Uterus (tissue), 4 donors: ENCODE measurements at places on chromosomes 5 and 9.

DNA sequence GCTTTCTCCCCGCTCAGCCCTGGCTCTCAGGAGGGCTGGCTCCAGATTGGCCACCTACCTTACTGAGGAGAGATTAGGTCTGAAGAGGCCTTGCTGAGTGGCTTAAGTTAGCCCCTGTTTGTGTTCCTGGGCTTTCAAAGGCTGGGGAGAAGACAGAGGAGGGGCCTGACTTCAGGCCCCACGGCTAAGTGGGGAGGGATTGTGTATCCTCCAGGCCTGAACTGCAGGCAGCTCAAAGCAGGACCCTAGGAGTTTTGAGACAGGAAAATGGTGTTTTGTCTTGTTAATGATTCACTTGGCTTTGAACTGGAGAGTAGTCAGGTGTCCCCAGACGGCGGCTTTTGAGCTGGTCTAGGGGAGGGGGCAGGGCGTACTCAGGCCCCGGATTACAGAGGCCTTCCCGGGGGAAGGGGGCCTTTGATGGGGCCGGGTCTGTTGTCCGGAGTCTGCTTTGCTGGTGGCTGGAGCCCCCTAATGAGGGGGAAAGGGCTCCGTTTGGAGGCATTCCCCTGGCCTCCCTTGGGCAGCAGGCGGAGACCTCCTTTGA, 162.0 kb upstream of the SMIM23 start:
- no peaks in the 10 kb centered on the region for H3K4me1 ChIP-seq
- no peaks in the 10 kb centered on the region for H3K36me3 ChIP-seq
- no peaks in the 10 kb centered on the region for H3K27me3 ChIP-seq
- no peak overlapping the region for H3K4me3 ChIP-seq

- no peaks in the 10 kb centered on the region for H3K4me1 ChIP-seq
- no peaks in the 10 kb centered on the region for H3K36me3 ChIP-seq
- no peak overlapping the region for H3K4me3 ChIP-seq
- DNase-seq, result no peak
These were observed 15.1 kb downstream of the SHB start for GRCh38 chr9:38053697-38054461.

GRCh38 chr9:115680231-115680630, 473.4 kb upstream of the PAPPA start:
- no peak for DNase-seq
- H3K27me3 ChIP-seq, result no peaks in the 10 kb centered on the region
- no peak overlapping the region for H3K27ac ChIP-seq
- no peak overlapping the region for H3K4me3 ChIP-seq
- no peaks in the 10 kb centered on the region for H3K36me3 ChIP-seq

- H3K4me3 ChIP-seq, result no peak overlapping the region
- no peak overlapping the region for H3K27ac ChIP-seq
- no peak for DNase-seq
- no peaks in the 10 kb centered on the region for H3K36me3 ChIP-seq
- no peaks in the 10 kb centered on the region for H3K4me1 ChIP-seq
- H3K27me3 ChIP-seq, result no peaks in the 10 kb centered on the region
These were observed 305.4 kb upstream of the NUDT12 start for GRCh38 chr5:103867857-103868598.

- no peak for DNase-seq
- no peak overlapping the region for H3K4me3 ChIP-seq
- H3K36me3 ChIP-seq, result no peaks in the 10 kb centered on the region
- no peak overlapping the region for H3K27ac ChIP-seq
These were observed 567.7 kb upstream of the TLE4 start for GRCh38 chr9:79004032-79004431.

- no peak for DNase-seq
- H3K27ac ChIP-seq, result peak overlapping the region; percentile 96
These were observed 1.5 kb upstream of the ANKHD1 start for GRCh38 chr5:140399979-140400729.

GRCh38 chr9:112446080-112446479, 40.5 kb upstream of the KIAA1958 start:
- no peaks in the 10 kb centered on the region for H3K36me3 ChIP-seq
- no peak for DNase-seq
- no peaks in the 10 kb centered on the region for H3K4me1 ChIP-seq
- no peaks in the 10 kb centered on the region for H3K27me3 ChIP-seq

GRCh38 chr5:123512611-123513461, 859 bp downstream of the CSNK1G3 start:
- H3K4me3 ChIP-seq, result peak overlapping the region; percentile 68
- H3K27ac ChIP-seq, result peak overlapping the region; percentile 85
- H3K36me3 ChIP-seq, result no peaks in the 10 kb centered on the region
- peak; percentile 27 for DNase-seq
- no peaks in the 10 kb centered on the region for H3K4me1 ChIP-seq

DNA sequence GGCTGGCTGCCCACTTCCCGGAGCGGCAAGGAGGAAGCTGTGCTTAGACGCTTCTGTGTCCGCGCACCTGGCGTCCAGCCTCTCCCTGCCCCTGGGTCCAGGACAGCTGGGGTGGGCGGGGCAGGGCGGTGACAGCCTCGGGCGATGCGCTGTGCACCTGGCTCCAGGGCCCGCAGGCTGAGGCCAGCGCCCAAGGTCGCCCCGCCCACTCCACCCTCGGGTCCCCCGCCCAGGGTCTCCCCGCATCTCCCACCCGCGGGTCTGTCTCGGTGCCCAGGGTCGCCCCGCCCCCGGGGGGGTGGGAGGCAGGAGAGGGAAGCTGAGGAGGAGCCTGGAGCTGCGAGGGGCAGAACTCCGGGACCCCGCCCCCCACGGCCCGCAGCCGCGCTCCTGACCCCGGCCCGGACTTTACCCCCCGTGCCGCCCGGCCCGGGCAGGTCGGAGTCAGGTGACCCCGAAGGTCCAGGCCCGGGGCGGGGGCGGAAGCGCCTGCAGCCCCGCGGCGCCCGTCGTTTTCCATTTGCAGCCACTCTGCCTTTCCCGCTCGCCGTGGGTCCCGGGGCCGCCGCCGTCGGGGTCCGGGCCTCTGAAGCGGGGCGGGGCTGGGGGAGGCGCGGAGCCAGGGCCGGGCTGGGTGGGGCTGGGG, at the start of gene ENTPD8:
Gene ENTPD8 (minus strand): TSS at position 69 of the 646 bp plus-strand sequence. CDS start 3,072 bp downstream, outside the sequence.
- H3K4me1 ChIP-seq, result no peaks in the 10 kb centered on the region
- H3K27ac ChIP-seq, result no peak within 1 kb of the TSS
- H3K36me3 ChIP-seq, result no peaks in the 10 kb centered on the region
- no peak within 1 kb of the TSS for H3K4me3 ChIP-seq
- H3K27me3 ChIP-seq, result peaks cover 5% of the 10 kb centered on the region

DNA sequence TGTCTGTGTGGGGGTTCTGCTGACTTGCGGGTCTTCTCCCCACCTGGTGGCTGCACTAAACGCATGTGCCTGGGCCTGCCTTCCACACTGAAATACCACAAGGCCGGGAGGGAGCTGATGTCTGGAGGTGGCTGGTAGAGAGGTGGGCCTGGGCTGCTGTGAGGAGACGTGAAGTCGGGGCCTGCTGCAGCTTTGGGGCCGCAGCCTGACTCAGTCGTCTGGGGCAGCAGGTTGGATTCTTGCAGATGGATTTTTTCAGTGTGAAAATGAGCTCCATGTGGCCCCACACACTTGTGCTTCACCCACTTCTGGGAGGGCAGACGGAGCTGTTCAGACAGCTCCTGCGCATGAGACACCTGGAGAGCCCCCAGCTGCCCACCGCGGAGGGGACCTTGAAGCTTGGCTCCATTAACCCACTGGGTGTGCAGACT, 29.3 kb downstream of the COL5A1 start:
- no peak overlapping the region for H3K4me3 ChIP-seq
- DNase-seq, result no peak
- peak overlapping the region; percentile 70 for H3K27ac ChIP-seq
- no peaks in the 10 kb centered on the region for H3K36me3 ChIP-seq
- peaks cover 15% of the 10 kb centered on the region for H3K4me1 ChIP-seq
- no peaks in the 10 kb centered on the region for H3K27me3 ChIP-seq

GRCh38 chr9:137602661-137603060, 2.8 kb upstream of the ARRDC1 start:
- H3K36me3 ChIP-seq, result no peaks in the 10 kb centered on the region
- H3K27ac ChIP-seq, result no peak overlapping the region
- H3K4me3 ChIP-seq, result no peak overlapping the region
- DNase-seq, result no peak
- peaks cover 21% of the 10 kb centered on the region for H3K4me1 ChIP-seq

DNA sequence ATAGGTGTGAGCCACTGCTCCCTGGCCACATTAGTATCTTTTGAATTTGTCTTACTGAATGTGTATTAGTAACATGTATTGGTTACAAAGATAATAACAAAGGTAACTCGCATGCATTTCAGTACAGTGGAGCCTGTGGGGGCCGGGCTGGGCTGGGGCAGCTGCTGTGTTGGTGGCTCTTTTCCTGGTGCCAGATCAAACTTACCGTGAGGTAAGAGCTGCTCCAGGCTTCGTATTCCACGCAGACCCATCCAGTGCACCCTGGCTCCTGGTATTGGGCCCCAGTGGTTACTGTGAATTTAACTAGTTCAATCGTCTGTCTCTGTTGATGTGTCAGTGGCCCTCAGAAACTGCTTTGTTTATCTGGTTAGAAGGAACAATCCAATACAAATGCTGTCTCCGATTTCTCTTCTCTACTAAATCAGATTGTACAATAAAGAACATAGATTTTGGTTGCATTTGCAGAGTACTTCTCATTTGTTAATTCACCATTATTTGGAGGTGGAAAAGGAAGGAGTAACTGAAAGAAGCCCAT, 15.6 kb downstream of the PRRC2B start:
- H3K27ac ChIP-seq, result no peak overlapping the region
- no peaks in the 10 kb centered on the region for H3K36me3 ChIP-seq
- DNase-seq, result no peak
- H3K4me3 ChIP-seq, result no peak overlapping the region
- H3K27me3 ChIP-seq, result no peaks in the 10 kb centered on the region

GRCh38 chr5:158670201-158670600, 429.5 kb downstream of the EBF1 start:
- no peak for DNase-seq
- no peak overlapping the region for H3K27ac ChIP-seq
- H3K4me3 ChIP-seq, result no peak overlapping the region
- no peaks in the 10 kb centered on the region for H3K4me1 ChIP-seq
- H3K36me3 ChIP-seq, result no peaks in the 10 kb centered on the region
- no peaks in the 10 kb centered on the region for H3K27me3 ChIP-seq

DNA sequence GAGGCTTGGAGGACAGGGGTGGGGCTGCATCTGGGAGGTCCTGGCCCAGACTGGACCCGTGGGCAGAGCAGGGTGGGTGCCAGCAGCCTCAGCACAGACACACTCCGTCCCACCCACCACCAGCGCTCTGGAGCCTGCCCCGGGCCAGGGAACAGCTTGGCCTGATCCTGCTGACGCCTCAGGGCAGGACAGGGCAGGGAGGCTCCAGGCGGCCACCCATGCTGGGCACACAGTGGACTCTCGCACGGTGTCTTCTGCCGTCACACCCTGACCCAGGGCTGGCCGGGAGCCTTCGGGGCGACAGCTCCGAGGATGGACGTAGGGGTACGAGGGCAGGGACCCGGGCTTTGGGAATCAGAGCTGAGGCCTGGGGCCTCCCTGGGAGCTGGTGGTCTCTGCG, 8.2 kb upstream of the PTGDS start:
- no peaks in the 10 kb centered on the region for H3K27me3 ChIP-seq
- no peak overlapping the region for H3K4me3 ChIP-seq
- DNase-seq, result no peak
- H3K4me1 ChIP-seq, result no peaks in the 10 kb centered on the region

GRCh38 chr9:13033959-13034693, 245.4 kb downstream of the MPDZ start:
- H3K27ac ChIP-seq, result no peak overlapping the region
- no peaks in the 10 kb centered on the region for H3K27me3 ChIP-seq
- DNase-seq, result peak; percentile 43

DNA sequence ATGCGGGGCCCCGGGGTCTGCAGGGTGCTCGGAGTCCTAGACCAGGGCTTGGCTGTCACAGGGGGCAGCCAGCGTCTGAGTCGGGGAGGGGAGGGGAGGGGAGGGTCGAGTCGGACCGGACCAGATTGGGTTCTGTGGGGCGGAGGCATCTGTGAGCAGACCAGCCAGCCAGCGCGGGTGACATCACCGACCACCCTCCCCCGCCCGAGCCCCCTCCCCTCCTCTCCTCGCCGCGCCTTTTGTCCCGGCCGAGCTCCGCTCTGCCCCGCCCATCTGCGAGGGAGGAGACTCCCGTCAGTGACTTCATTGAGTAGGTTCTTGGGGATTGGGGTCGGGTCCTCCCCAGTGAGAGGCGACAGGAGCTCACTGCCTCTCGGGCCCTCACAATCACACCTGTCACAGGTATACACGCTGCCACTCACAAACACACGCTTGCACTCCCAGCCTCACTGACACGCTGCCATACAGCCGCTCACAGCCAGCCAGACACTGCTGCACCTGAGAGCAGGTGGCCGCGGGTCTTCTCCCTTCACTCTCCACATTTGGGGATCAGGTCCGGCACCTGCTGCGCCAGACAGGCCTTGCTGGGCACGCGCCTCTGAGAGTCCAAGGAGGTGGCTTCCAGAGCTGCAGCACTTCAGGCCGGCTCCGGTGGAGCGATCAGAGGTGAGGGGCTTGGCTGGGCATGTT, 546 bp downstream of the DNAJB5 start:
- H3K4me1 ChIP-seq, result peaks cover 25% of the 10 kb centered on the region
- H3K27me3 ChIP-seq, result no peaks in the 10 kb centered on the region
- no peaks in the 10 kb centered on the region for H3K36me3 ChIP-seq
- peak overlapping the region; percentile 100 for H3K27ac ChIP-seq
- peak overlapping the region; percentile 84 for H3K4me3 ChIP-seq

GRCh38 chr5:115857626-115858349, 16.1 kb downstream of the AP3S1 start:
- DNase-seq, result no peak
- no peak overlapping the region for H3K4me3 ChIP-seq
- no peaks in the 10 kb centered on the region for H3K4me1 ChIP-seq
- H3K27me3 ChIP-seq, result no peaks in the 10 kb centered on the region
- no peaks in the 10 kb centered on the region for H3K36me3 ChIP-seq

- DNase-seq, result no peak
- no peak overlapping the region for H3K27ac ChIP-seq
- H3K36me3 ChIP-seq, result no peaks in the 10 kb centered on the region
- H3K27me3 ChIP-seq, result no peaks in the 10 kb centered on the region
- H3K4me1 ChIP-seq, result no peaks in the 10 kb centered on the region
- H3K4me3 ChIP-seq, result no peak overlapping the region
These were observed 144.9 kb downstream of the FAM114A2 start for GRCh38 chr5:153893817-153894216.

GRCh38 chr9:133099726-133100505, 21.1 kb downstream of the RALGDS start:
- H3K27me3 ChIP-seq, result no peaks in the 10 kb centered on the region
- no peaks in the 10 kb centered on the region for H3K36me3 ChIP-seq
- no peak for DNase-seq
- no peak overlapping the region for H3K4me3 ChIP-seq

GRCh38 chr5:123147128-123147715, 58.2 kb downstream of the PRDM6 start:
- H3K4me3 ChIP-seq, result no peak overlapping the region
- no peak for DNase-seq
- H3K27me3 ChIP-seq, result no peaks in the 10 kb centered on the region
- no peaks in the 10 kb centered on the region for H3K4me1 ChIP-seq

GRCh38 chr5:53487436-53487835, 7.0 kb downstream of the FST start:
- H3K27ac ChIP-seq, result no peak overlapping the region
- DNase-seq, result no peak
- H3K36me3 ChIP-seq, result no peaks in the 10 kb centered on the region
- no peaks in the 10 kb centered on the region for H3K27me3 ChIP-seq
- H3K4me3 ChIP-seq, result no peak overlapping the region
- H3K4me1 ChIP-seq, result no peaks in the 10 kb centered on the region

- DNase-seq, result no peak
- no peaks in the 10 kb centered on the region for H3K36me3 ChIP-seq
- H3K27ac ChIP-seq, result peak overlapping the region; percentile 54
- no peak overlapping the region for H3K4me3 ChIP-seq
These were observed 54.7 kb upstream of the PRLR start for GRCh38 chr5:35285011-35285410.
